ENCODE measurements at places on chromosomes 4 and X.

DNA sequence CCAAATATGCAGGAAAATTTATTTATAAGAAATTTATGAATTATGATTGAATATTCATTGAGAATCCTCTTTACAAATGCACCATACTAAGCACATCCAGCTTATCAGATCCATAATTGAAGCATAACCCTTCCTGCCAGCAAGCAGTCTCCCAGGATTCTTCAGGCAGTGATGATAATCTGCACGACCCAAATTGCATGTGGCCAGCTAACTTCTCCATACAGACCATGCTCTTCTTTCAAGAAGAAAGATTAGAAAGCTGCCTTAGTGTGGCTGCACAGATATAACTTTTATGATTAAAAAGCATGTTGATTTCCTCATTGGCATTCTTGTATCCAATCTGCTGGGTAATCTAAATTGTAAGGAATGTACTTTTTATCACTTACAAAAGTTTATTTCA is 3.3 kb upstream of the CBR4 start:
- no peak for DNase-seq

- no peak for DNase-seq
Observed at GRCh38 chr4:96389770-96390169, 549.9 kb downstream of the PDHA2 start.

DNA sequence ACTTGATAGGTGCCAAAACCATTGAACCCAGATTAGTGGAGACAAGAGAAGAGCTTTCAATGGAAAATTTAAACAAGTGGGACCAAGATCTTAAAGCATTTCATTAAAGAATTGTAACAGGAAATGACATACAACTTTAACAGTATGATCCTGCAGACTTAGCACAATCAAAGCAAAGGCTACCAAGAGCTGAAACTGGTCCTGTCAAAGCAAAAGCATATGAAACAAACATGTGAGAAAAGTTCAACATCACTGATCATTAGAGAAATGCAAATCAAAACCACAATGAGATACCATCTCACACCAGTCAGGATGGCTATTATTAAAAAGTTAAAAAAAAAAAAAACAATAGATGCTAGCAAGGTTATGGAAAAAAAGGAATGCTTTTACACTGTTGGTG is 425.6 kb downstream of the IL1RAPL1 start:
- DNase-seq: no peak

- no peak for DNase-seq
Observed at GRCh38 chr4:6549445-6549844, 25.5 kb upstream of the MAN2B2 start.

DNA sequence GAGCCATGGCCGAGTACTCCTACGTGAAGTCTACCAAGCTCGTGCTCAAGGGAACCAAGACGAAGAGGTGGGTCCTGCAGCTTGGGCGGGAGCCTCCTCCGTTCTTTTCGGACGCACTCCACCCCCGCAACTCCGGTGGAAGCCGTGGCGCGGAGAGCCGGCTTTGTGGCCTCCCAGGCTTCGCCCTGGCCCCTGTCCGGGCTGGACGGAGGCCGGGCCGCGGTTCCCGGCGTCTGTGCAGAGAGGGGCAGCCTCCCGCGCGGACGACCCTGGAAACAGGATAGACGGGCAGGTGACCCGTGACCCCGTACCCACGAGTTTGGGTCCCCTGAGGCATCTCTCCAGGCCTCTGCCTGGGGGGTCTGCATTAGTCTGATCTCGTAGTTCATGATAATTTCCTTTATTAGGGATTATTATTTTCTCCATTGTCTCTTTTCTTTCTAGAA is 356 bp downstream of the FRG1 start:
- DNase-seq: no peak

DNA sequence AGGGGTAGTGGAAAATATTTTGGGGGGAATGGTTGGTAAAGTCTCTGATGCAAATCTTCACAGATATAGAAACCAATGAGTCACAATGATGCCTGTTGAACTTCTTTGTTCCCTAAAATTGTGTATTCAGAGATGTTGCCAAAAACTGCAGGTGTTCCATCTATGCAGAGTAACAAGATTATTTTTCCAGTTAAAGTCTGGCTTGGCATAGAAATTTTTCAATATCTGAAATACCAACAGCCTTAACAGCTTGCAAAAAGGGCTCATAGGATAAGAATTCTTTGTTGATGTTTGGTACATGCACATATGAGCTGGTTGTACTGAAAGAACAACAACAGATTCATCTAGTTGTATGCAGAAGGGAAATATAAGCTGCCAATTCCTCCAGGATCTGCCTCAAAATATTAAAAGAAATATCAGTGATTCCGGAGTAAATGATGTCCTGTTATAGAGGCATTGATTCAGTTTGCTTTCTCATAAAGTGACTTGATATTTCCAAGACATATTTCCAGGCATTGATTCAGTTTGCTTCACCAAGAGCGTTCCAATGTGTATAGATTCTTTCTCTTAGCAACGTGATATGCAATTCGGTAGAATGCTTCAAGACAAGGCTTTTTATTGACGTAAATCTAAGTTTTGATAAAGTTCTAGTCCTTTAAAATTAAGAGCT is 564.4 kb downstream of the TMA16 start:
- DNase-seq: no peak

- peak; percentile 47 for DNase-seq
Observed at GRCh38 chr4:86653237-86653865, 59.2 kb downstream of the PTPN13 start.

DNA sequence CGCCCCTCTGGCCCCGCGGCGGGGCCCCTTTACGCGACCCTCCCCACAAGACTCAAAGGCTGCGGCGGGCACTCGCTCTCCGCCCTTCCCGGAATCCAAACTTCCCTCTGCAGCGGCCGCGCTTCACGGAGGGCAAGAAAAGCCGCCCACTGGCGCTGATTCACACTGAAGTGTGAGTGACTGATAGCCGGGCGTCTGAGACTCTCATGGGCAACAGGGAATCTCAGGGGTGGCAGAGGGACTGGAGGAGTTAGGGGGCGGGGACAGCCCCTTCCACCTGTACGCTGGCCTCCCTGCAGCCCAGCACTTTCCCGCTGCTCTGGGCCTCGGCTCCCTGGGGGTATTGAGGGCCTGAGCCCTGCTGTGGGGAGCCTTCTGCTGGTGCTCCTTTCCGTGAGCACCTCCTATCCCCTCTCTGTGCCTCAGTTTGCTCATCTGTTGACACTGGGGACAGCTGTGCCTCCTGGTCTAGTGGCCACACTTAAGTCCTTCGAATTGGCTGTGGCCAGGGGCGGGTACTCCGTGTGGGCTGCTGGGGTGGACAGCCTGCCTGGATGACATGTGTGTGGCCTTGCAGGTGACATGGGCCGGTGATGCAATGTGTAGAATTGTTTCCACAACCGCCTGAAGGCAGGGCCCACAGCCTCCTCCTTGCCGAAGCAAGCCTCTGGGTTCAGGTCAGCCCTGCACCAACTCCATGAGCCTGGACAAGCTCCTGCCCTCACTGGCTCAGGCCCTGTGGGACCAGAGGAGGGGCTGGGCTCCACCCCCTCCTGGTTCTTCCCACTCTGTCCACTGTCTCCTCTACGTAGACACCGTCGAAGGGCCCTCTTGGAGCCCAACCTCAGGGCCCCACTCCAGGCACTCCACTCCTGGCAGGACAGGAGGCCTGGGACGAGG is 951 bp downstream of the SH3BP2 start:
- DNase-seq: peak; percentile 70

GRCh38 chrX:66193821-66194220 is 29.8 kb downstream of the HEPH start:
- no peak for DNase-seq

DNA sequence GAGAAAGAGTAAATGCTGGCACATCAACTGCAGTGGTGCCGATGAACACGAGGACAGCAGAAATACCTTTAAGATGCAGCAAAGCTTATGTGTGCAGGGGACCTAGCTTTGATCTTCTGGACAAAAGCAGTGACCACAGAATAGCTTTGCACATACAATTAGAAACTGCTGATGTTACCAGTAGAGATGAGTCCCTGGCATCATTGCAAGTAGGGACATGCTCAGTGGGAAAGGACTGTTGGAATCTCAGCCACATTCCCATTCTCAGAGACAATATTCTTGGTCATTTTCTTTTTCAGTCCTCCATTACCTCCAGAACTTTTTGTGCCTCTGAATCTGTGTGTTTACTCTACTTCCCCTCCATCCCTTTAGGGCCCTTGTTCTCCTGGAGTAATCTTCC is 16.9 kb upstream of the PDLIM3 start:
- DNase-seq: no peak

GRCh38 chr4:20305976-20306375 is 54.3 kb downstream of the SLIT2 start:
- no peak for DNase-seq

GRCh38 chr4:184193556-184194525 is 23.8 kb downstream of the ENPP6 start:
- no peak for DNase-seq
